Left cardiac atrium (tissue), 4 donors: ENCODE measurements at places on chromosomes 1 and 21.
A peak's percentile ranks its signal among the peaks of the same experiment; 100 is the strongest.

DNA sequence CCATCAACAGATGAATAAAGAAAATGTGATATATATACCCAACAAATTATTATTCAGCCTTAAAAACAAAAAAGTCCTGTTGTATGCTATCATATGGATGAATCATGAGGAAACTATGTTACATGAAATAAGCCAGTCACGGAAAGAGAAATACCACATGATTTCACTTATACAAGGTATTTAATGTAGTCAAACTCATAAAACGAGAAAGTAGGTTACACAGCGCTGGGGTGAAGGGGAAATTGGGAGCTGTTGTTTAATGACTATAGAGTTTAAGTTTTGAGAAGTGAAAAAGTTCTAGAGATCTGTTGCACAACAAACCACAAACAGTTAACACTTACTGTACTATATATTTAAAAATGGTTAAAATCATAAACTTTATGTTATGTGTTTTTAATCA, 58.5 kb downstream of the SLC25A24 start:
- DNase-seq, result no peak

DNA sequence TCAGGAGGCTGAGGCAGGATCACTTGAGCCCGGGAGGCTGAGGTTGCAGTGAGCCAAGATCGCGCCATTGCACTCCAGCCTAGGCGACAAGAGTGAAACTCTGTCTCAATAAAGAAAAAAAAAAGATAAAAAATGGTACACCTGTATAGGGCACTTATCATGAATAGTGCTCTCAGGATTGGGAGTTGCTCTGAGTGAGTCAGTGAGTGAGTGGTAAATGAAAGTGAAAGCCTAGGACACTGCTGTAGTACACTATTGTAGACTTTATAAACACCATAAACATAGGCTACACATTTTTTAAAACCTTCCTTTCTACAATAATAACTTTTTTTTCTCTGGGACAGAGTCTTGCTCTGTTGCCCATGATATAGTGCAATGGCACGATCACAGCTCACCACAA, 16.8 kb downstream of the PHTF1 start:
- DNase-seq, result no peak

GRCh38 chr1:43653339-43653738, 3.4 kb downstream of the KDM4A start:
- no peak for DNase-seq

DNA sequence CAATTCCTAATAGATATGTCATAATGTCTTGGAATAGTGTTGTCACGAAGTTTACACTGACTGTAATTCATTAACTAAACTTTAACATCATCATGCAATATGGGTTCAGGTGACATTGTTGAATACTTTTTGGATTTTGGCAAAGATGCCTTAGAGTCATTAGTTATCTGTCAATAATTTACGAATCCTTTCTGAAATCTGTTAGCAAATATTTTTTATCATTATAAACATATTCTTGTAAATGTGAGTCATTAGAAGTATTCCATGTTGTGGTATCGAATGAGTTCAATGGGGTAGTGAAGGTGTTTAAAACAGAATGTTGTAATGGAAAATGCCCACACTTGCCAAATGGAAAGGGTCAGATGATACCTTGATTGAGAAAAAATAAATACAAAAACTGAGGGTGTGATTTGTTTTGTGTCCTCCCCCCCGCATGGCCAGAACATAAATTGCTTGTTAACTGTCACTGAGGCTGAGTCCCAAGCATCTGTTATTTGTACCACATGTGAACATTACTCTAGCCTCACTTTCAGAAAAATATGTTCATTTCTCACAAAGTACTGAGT, 5.2 kb upstream of the NR5A2 start:
- no peak for DNase-seq

DNA sequence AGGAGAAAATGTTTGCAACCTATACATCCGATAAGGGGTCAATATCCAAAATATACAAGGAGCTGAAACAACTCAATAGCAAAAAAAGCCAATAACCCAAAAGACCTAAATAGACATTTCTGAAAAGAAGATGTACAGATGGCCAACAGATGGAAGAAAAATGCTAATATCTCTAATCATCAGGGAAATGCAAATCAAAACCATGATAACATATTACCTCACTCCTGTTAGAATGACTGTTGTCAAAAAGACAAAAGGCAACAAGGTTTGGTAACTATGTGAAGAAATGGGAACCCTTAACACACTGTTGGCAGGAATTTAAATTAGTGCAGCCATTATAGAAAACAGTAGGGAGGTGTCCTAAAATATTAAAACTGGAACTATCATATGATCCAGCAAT, 74.7 kb downstream of the LEPR start:
- DNase-seq, result no peak

GRCh38 chr1:227223171-227223806, 95.0 kb downstream of the CDC42BPA start:
- DNase-seq, result no peak

DNA sequence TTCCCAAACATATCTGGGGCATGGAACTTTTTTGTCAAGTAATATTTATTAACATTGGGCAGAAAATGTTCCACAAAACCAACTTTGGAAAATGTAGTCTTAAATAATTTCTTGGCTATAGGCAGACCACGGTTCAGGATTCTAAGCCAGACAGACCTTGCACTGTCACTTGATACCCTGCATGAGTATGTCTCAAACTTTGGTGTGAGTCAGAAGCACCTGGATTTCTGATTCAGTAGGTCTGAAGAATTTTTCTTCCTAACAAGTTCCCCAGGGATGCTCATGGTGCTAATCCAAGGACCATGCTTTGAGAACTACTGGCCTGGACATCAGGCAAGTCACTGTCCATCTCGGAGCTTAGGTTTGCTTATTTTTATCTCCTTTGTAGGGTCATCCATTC, 562.0 kb downstream of the PLPP3 start:
- DNase-seq, result no peak

DNA sequence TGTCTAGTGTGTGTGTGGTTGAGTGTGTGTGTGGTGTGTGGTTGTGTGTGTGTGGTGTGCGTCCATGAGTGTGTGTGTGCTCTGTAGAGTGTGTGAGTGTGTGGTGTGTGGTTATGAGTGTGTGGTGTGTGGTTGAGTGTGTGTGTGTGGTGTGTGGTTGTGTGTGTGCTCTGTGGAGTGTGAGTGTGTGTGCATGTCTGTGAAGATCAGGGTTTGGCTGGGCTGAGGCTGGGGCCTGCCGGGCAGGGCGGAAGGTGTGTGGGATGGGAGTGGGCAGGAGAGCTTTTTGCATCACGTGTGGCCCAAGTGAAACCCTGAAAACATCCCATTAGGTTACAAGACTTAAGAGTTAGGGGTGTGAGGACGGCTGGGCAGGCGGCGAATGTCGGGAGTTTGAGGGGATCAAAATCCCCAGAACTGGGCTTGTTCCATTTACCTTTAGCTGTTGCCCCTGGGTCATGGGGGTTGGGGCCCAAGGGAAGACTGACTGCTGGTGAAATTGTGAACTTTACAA, 2.9 kb upstream of the FCMR start:
- DNase-seq, result no peak

DNA sequence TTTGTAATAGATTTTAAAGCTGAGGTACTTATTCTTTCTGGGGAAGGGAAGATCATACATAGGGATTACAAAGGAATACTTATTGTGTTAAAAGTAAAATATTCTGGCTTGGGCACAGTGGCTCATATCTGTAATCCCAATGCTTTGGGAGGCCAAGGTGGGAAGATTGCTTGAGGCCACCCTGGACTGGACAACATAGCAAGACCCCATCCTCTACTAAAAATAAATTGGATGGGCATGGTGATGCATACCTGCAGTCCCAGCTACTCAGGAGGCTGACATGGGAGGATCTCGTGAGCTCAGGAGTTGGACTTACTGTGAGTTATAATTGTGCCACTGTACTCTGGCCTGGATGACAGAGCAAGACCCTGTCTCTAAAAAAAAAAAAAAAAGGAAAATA, 27.6 kb downstream of the GABPB2 start:
- no peak for DNase-seq

GRCh38 chr1:193355178-193355577, 168.8 kb upstream of the B3GALT2 start:
- no peak for DNase-seq

GRCh38 chr1:180151508-180151907, 3.2 kb upstream of the QSOX1 start:
- DNase-seq, result no peak

DNA sequence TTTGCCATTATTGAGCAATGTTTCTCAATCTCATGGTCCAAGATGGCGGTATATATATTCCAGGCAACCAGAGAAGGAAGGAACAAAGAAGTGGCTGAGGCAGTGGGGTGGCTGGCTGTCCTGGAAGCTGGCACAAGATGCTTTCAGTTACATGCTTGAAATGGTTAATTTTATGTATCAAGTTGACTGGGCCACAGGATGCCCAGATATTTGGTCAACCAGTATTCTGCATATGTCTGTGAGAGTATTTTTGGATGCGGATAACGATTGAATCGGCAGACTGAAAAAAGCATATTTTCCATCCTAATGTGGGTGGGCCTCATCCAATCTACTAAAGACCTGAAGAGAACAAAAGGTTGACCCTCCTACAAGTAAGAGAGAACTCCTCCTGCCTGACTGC, 55.2 kb downstream of the MAP3K7CL start:
- no peak for DNase-seq

DNA sequence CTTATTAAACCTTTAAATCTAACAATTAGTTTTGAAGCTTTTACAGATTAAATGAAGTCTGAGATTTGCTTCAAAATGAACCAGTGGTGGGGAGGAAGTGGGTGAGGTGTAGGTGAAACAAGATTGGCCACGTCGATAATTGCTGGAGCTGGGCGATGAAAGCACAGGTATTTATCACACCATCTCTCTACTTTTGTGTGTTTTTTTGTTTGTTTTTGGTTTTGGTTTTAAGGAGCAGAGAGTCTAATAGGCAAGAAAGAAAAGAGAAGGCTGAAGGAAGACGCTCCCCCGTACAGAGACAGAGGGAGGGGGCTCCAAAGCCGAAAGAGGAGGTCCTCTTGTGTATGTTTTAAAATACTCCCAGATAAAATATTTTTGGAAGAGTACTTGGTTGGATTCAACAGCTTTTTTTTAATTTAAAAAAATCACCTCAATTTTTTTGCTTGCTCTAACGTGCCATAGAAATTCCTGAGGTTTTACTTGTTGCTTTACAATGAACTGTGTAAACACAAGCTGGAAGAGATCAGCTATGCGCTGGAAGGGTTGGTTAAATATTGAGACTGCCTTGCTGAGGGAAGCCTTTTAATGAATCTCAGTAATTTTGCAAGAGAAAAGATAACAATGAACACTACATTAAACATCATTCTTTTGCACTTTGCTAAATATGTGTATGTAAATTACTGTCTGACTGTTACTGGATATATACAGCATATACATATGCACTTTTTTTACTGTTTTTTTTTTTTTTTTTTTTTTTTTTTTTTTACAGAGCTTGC, 6.7 kb upstream of the LGALS8 start:
- no peak for DNase-seq

DNA sequence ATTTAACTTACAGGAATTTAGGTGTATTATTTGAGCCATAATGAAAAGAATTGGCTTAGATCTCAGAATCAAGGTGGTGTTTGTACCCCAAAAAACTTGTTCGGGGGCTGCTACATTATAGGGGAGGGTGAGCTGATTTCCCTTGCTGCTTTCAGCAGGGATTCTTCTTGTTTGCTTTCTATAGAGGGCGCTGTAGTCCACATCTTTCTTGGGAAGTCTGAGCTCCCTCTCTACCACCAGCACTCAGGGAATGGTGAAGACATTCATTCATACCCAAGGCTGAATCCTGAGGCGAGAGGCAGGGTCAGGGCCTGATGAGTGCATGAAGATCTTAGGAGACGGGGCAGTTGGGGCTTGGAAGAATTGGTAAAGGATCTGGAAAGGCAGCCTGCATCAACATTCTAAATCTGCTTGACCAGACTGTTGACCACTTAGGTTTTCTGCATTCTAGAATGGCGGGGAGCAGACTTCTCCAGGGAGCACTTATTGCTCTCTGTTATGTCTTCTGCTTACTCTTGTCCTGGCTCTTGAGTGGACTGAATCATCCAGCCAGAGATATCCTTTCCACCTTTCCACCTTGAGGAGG, 18.9 kb downstream of the SPATA46 start:
- no peak for DNase-seq

DNA sequence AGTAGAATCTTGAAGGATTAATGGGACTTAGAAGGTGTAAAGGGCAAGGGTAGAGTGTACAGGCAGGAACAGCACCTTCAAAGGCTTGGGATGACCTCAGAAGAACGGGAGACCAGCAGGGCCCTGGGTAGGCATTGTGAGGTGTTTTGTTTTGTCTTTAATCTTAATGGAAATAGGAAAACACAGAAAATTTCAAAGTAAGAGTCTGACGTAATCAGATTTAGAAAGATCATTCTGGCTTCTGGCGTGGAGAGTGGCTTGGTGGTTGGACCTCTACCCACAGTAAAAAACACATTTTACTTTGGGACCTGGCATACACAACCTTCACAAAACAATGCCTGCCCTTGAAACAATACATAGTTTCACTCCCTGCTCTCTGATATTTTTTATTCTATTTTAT, 4.1 kb downstream of the MOV10 start:
- DNase-seq, result no peak

- DNase-seq, result no peak
Measured at GRCh38 chr1:42669936-42670335, 11.7 kb downstream of the PPIH start.

GRCh38 chr1:102098536-102098935, 101.8 kb upstream of the OLFM3 start:
- DNase-seq, result no peak

- DNase-seq, result peak; percentile 62
Measured at GRCh38 chr21:26788790-26789189, 56.4 kb downstream of the ADAMTS1 start.

DNA sequence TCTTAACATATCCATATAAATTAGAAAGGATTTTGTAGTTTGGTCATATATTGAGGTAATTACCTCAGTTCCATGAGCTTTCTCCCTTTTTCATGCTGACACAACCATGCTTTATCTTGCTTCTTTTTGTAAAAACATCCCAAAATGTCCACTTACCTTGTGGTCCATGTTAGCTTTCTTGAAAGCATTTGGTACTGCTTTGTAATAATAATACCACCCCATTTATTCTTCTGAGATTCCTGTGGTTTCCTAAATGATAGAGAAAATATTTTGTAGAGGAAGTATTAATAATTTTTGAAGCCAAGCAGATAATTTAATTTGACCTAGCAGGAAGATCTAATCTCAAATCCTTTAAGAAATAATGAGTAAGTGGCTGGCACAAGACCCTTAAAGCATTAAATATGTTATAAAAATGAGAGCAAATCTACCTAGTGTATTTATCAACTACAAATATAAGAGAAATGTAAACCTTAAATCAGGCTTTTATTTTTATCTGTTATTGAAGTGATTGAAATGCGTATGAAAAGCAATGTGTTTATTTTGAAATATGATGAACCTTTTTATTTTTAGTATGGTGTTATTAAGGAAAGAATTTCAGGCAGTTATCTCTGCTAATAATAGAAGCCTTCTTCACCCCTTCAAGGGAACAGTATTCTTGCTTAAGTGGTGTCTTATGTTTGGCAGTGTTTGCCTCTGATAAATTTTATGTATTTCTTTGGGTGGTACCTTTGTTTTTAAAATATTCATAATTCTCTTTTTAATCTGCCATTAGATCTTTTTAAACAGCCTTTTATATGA, 9.2 kb downstream of the PRKAA2 start:
- DNase-seq, result no peak

- no peak for DNase-seq
Measured at GRCh38 chr1:153345187-153346076, 3.2 kb downstream of the PGLYRP4 start.

- DNase-seq, result no peak
Measured at GRCh38 chr1:9269078-9269501, 23.6 kb upstream of the SPSB1 start.
